ELF-1 (cell line): ENCODE measurements at places on chromosomes 7 and 10.

- DNase-seq: no peak
Observed at GRCh38 chr10:21811245-21811585, 192.3 kb downstream of the DNAJC1 start.

- DNase-seq: no peak
Observed at GRCh38 chr7:116999311-116999710, 46.0 kb downstream of the ST7 start.

DNA sequence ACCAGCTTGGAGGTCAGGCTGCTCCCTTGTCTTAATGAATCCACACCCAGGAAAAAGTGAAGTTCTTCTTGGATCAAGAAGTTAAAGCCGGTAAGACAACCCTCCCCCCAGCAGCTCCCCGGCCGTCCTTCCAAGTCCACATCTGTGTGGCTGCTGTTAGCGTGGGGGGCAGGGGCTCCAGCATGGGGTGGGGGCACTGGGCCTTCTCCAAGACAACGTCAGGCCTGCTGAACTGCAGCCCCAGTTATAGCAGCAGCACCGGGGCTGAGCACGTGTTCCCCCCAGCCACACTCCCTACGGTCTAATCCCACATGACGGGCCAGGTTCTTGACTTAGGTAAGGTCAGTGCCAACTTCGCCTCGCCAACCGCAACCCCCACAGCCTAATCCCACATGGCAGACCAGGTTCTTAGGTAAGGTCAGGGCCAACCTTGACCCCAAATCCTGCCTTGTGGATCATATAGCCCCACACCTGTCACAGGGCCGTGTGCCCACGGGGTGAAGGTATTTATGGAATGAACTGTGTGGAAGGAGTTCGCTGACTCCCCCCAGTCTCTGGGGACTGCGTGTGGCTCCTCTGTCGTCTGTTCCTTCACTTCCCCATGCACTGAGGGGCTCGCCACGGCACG is 30.4 kb upstream of the EN2 start:
- DNase-seq: no peak

DNA sequence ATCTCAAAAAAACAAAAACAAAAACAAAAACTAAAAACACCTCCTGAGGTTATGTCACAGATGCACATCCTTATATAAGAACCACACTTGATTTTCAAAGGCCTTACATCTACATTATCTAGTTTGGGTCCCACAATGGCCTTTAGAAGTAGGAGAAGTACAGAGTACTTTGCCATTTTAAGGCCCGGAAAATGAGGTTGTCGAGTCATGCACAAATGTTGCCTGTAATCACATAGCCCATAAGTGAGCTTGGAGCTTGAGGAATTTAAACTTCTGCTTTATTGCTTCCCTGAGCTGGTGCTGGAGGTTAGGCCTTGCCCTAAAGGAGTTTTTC is 9.7 kb upstream of the MKRN1 start:
- DNase-seq: peak; percentile 45

- DNase-seq: no peak
Observed at GRCh38 chr7:51601461-51601860, 284.9 kb upstream of the COBL start.

DNA sequence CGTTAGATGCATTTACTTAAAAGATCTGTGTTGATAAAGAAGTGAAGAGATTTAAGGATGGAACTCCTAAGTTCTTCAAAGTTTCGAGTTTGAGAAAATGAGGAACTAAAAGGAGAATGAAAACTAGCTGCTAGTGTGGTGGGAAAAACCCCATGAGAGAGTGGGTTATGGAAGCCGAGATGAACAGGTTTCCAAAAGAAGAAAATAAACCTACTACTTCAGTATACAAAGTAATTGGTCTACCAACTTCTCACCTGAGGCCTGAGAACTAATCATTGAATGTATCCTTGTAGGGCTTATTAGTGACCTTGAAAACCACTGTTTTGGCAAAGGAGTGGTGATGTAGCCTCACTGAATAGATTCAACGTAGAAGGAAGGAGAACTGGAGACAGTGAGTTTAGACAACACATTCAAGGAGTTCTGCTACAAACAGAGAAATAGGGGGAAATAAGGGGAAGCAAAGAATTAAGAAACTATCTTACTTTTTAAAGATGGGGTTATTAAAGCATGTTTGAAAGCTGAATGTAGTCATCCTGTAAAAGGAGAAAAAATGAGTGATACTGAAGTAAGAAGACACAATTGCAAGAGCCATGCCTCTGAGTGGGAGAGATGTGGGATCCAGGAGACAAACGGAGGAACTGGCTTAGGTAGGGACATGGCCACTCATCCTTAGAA is 50.8 kb downstream of the CH25H start:
- DNase-seq: no peak

DNA sequence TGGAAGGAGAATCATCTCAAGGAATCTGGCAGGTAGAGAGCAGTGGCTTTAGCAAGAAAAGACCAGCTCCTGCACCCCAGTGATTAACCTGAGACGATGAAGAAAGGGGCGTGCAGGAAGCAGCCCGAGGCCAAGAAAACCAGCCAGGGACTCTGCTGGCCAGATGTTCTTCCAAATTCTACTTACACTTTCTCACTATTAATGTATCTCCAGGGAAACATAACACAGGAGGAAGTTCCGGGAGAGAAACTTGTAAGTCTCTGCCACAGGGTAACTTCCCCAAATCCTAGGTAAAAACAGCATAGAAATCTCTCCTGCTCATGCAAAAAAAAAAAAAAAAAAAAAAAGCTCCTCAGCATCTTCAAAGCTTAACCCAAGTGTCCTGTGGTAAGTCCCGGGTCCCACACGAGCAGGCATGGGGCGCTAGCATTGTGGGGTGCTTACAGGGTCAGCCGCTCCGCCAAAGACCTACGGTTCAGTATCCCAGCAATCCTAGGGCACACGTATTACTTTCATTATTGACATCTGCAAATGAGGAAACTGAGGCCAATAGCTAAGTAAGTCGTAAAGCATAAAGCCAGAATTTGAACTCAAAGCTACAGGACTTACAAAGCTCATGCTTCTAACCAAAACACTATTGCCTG is 97.2 kb upstream of the GNA12 start:
- DNase-seq: no peak

DNA sequence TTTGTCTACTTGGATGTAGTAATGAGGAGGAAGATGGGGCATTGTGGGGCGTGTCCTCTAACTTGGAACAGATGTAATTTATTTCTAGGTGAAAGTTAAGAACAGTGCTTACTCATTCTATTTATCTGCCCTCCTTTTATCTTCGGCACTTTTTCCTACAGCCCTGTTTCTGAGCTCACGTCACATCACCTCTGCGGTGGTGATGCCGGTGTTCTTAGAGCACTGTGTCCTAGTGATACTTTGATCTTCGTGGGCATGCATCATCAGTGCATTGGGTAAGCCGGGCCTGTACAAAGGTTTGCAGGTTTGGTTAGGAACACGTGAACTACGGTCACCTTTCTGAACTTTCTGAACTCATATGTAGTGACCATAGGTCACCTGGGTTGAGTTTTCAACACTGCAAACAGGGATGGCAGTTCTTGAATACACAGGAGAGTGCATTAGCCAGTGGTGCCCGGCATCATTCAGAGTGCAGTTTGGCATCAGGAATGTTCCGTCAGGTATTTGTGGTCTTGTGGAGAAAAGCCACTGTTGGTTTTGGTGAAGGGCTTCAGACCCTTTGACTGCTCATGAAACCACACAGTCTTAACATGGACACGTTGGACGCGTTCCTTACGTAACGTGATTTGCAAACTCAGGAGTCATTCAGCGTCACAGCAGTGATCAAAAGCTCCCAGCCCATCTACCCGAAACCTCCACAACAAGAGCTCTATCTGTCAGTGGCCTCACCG is 5.6 kb downstream of the POR start:
- no peak for DNase-seq

DNA sequence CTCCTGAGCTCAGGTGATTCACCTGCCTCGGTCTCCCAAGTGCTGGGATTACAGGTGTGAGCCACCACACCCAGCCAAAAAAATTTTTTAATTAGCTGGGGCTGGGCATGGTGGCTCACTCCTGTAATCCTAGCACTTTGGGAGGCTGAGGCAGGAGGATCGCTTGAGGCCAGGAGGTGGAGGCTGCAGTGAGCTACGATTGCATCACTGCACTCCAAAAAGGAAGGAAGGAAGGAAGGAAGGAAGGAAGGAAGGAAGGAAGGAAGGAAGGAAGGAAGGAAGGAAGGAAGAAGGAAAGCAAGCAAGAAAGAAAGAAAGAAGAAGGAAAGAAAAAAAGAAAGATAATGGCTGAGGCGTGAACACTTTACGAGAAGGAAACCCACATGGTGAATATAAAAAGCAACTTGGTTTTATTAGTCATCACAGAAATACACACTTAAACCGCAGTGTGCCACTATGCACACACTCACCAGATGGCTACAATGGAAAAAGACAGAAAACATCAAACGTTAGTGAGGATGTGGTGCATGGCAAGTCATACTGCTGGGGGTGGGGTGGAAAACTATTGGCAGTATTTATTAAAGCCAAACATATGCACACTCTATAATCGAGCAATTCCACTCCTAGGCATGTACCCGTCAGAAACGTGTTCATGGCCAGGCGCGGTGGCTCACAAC is 4.4 kb upstream of the CCL26 start:
- no peak for DNase-seq

GRCh38 chr7:54663186-54663585 is 95.8 kb downstream of the SEC61G start:
- peak; percentile 23 for DNase-seq

DNA sequence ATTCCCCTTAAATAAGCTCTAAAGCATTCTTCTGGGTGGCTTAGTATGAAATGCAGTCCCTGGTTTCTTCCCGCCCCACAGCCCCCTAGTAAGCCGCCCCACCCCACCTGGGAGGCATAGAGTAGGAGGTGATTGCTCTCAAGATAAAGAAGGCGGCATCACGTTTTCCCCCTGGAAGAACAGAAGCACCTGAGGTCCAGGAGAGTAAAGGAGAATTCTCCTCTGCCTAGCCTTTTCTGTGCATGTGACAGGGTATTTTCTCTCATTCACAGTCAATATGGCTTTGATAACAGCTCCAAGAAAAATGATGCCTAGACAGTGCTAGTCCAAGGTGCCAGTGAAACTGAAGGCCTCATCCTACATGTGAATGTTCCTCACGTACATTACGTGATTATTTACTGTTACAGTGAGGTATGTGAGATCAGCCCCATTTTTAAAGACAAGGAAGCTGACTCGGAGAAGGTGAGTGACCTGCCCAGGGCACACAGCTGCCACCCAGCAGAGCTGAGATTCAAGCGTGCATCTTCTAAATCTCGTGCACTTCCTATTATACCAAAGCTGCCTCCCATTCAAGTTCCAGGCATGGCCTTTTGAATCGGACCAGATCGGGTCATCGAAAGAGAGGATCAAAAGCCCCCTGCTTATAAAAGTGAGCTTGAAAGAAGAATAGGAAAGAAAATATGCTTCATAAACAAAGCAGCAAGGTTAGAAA is 59.4 kb downstream of the FAM171A1 start:
- DNase-seq: no peak

DNA sequence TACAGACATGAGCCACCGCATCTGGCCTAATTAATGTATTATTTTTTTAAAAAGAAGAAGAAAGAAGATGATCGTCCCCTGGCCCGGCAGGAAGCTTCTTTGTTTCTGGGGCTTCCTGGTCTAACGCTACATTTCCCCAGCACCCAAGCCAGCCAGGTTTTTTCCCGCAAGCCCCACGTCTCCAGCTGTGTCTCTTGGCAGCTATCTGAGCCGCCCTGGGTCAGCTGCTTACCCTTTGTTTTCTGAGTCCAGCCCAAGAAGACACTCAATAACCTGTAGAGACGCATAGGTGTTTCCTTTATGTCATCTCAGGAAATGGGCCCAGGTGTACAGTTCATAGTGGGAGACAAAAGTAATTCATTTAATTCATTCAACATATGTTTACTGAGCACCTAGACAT is 110.2 kb downstream of the MTPAP start:
- DNase-seq: no peak

DNA sequence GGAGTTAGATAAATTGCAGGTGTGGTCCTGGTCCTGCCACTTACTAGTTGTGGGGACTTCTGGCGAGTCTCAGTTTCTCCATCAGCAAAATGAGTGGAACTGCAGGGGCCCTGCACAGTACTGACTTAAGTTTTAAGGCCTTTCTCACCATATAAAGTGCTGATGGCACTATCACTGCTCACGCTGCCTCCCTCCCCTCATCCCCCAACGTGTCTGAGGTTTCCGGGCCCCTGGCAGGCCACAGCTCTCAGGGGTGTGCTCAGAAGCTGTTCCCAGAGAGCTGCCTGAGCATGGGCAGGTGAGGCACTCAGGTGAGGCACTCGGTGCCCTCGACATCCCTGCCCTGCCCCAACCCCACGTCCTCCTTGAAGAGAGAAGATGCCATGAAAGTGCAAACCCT is 74.2 kb downstream of the VOPP1 start:
- no peak for DNase-seq

DNA sequence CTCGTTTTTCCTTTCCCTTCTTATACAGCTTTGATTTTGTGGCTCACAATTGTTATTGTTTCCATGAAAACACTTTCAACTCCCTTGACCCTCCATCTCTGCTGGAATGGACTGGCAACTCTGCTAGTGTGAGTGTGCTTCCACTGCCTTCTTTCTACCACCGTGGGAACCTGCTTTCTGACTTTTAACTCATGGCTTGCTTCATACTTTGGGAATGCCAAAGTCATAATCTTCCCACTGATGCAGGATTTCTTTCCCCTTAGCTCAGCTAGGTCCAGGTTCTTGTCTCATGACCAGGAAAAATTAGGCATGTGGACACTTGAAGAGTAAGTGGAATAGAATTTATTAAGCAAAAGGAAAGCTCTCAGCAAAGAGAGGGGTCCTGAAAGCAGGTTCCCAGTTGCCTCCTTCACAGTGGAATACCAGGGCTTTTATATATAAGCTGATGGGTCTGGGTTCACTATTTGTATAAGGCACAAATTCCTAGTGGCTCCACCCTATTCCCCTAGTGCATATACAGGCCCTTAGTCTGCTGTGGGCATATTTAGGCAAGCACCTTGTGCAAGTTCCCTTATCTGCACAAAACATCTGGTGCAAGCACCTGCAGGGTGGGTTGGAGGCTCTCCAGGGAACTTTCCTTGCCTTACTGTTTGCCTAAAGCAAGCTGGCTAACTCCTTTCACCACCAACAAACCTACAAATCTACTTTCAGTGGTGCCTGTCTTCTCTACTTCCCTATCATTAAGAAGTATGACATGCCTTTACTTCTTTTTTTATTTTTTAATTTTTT is 119.5 kb downstream of the CFAP58 start:
- DNase-seq: no peak

GRCh38 chr10:122786269-122786668 is 59.4 kb downstream of the CUZD1 start:
- DNase-seq: peak; percentile 33

- no peak for DNase-seq
Observed at GRCh38 chr7:80816806-80817205, 102.0 kb downstream of the SEMA3C start.

- peak; percentile 86 for DNase-seq
Observed at GRCh38 chr7:128879939-128880746, 17.5 kb downstream of the ATP6V1F start.

- no peak for DNase-seq
Observed at GRCh38 chr7:691361-692045, 35.0 kb upstream of the DNAAF5 start.

- no peak for DNase-seq
Observed at GRCh38 chr7:159032753-159033472, 111.8 kb downstream of the VIPR2 start.
